ENCODE measurements at places on chromosomes 3 and 15. TPM values are rescaled to one million over a fixed set of nuclear protein-coding genes. Genes with fewer than 3 reads are reported as not detected.

MEF2A gene
- 29.6 TPM for total RNA-seq

LSMEM2 gene
- total RNA-seq = not detected

WDR93 gene
- total RNA-seq = 0.42 TPM

BCHE gene
- not detected for total RNA-seq

P2RY1 gene
- 1.7 TPM for total RNA-seq

PPP2R3A gene
- 6.1 TPM for total RNA-seq

LMAN1L gene
- 0.17 TPM for total RNA-seq

RLBP1 gene
- total RNA-seq = 0.12 TPM

SQOR gene
- 17.6 TPM for total RNA-seq

RSL24D1 gene
- 149 TPM for total RNA-seq

APOD gene
- total RNA-seq = 0.76 TPM

KLHL40 gene
- not detected for total RNA-seq

ALPK3 gene
- 2.0 TPM for total RNA-seq

Measured in HCT116 (cell line).